ENCODE measurements at places on chromosomes 7 and 10.

GRCh38 chr10:30573721-30574431, 55.7 kb downstream of the LYZL2 start:
- no peak for DNase-seq

DNA sequence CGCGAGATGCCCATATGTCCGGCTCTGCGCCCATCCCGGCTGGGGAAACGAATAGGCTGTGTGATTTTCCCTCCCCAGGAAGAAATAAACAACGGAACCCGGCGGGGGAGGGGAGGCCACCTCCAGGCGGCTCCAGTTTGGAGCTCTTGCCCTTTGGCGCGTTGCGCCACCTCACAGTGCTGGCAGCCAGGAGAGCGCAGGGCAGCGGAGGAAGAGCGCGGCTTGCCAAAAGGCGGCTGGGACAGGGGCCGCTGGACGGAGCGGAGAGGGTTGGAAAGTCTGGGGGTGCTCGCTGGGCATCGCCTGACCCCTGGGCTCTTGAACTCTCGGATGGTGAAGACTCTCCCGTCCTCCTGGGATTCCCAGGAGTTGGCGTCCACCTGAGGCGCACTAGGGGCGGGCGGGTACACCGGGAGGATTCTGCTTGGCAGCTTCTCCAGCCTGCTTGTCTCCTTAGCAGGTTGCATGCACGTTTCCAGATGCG, 5.3 kb upstream of the NEUROG3 start:
- no peak for DNase-seq

GRCh38 chr10:80412486-80412885, 4.1 kb downstream of the PRXL2A start:
- DNase-seq = no peak

- DNase-seq = no peak
Measured at GRCh38 chr7:29288181-29289091, 93.9 kb downstream of the CHN2 start.

DNA sequence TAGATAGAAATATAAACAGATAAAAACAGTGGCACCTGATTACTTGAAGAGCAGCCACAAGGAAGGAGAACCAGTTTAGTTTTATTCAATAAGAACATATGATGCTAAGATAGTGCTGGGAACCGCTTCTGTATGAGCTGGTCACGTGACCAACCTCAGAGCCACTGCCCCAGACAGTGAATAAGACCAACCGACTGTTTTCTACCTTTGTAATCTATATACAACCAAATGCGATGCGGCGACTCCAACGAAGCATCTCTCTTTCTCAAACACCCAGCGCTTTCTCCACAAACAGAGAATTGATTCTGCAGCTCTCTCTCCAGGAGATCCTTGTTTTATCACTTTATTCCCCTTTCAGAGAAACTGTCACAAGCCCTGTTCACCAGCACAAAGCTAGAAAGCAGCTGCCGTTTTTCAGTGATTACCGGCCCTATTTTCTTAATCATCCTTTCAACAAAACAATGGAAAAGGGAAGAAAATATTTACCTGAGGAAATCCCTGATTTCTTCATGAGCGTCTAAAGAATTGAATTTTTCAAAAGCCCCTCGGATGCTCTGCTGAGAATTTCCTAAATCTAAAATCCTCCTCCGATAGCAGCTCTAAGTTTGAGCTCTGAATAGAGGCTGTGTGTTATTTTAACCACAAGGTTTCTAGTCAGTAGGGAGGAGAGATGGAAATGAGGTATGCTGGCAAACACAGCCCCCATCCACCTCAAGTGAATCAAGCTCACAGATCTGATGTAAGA, 55.7 kb upstream of the JCAD start:
- DNase-seq = no peak

DNA sequence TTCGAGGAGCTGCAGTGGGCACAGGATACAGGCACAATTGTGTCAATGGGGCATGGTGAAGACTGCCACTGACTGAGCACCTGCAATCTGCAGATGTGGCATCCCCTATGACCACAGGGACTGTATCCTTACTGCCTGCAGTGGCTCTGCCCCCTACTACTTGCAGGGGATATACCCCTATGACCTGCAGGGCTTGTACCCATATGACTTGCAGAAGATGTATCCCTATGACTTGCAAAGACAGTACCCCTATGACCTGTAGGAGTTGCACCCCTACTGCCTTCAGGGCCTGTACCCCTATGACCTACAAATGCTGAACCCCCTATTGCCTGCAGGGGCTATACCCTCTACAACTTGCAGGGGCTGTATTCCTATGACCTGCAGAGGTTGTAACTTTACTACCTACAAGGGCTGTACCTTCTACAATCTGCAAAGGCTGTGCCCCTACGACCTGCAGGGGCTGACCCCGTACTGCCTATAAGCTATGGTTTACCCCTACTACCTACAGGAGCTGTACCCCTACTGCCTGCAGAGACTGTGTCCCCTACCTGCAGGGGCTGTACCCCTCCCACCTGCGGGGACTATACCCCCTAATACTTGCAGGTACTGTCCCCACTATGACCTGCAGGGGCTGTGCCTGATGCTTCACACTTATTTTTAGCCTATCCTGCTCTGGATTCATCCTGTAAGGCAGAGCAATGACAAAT, 65.9 kb upstream of the ADAM12 start:
- DNase-seq = no peak

DNA sequence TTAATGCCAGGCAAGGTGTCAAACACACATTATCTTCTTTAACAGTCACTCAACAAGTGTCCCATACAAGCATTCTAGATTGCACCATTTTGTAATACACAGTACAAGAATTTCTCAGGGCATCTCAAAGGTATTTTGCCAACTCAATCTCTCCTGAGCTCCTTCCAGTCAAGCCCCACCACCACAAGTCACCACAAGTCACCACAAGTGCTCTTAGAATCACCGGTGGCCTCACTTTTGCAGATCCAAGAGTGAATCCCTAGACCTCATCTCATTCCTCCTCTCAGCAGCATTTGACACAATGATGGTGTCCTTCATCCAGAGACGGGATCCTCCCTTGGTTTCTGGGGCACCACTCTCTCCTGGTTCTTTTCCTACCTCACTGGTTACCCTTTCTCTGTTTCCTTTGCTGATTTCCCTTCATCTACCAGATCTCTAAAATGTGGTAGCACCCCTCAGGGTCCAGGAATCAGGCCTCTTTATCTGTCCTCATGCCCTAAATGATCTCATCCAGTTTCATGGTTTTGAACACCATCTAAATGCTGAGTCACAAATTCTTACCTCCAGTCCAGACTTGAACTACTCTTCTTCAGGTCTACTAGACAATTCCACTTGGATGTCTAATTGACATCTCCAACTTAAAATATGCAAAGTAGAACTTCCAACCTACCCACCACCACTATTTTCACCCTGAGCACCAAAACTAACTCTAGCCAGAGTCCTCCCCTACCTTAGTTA, 26.9 kb downstream of the VPS41 start:
- no peak for DNase-seq

DNA sequence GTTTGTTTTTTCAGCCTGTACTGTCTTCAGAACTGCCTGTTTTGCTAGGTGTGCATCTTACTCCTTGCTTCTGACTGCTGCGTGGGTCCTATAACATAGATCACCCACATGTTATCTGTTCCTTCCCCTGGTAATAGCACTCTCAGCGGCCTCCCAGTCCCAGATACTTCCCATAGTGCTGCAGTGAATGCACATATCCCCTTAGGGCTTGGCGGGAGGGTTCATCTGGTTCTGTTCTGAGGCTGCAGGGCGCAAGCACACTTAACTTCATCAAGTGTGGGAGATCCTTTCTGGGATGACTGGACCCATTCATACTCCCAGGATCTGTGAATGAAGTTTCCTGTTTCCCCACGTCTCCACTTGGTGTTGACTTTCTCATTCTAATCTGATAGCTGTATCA, 90.7 kb downstream of the CELF2 start:
- no peak for DNase-seq

GRCh38 chr10:91896212-91896756, 13.0 kb downstream of the FGFBP3 start:
- no peak for DNase-seq

- DNase-seq = no peak
Measured at GRCh38 chr7:1924258-1924817, 254.3 kb downstream of the ELFN1 start.

- no peak for DNase-seq
Measured at GRCh38 chr7:20411372-20411771, 80.7 kb downstream of the ITGB8 start.

- no peak for DNase-seq
Measured at GRCh38 chr10:95675403-95676116, 18.2 kb downstream of the TCTN3 start.

DNA sequence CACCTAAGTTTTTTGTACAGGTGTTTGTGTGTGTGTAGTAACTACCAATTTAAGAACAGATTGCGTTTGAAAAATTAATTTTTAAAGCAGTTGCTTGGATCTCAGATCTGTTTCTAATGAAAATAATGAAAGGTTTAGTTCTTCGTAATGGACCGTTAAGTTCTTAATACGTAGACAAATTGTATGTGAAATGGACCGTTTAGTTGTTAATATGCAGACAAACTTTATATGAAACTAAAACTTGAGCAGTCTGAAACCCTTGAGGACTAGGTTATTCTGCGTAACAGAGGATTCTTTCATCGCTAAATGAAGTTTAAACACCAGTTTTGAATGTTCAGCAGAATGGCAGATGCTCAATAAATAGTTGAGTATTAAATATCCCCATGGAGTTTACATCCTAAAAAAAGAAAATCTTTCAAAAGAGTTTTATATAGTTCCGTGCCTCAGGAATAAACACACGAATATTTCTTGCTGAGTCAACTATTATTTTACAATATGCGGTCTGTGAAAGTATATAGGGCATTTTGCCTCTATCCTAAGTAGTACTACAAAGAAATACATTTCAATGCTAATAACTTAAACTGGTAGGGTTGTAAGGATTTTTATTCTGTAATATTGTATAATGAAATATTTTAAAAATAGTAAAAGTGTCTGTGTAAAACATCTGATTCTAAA, 1.2 kb downstream of the DBF4 start:
- DNase-seq = no peak

- DNase-seq = no peak
Measured at GRCh38 chr7:30080818-30081217, 52.6 kb downstream of the PLEKHA8 start.

DNA sequence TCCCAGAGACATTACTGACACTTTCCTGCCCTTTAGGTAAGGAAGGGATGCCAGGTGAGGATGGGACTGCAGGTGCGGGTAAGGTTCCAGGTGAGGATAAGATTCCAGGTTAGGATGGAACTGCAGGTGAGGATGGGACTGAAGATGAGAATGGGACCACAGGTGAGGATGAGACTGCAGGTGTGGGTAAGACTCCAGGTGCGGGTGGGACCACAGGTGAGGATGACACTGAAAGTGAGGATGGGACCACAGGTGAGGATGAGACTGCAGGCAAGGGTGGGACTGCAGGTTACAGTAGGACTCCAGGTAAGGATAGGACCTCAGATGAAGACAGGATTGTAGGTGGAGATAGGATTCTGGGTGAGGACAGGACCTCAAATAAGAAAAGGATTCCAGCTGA, 322.3 kb downstream of the WDR37 start:
- no peak for DNase-seq

GRCh38 chr7:33448035-33448434, 318.7 kb downstream of the BBS9 start:
- DNase-seq = no peak

GRCh38 chr10:43304687-43305333, 37.9 kb upstream of the RASGEF1A start:
- no peak for DNase-seq

- peak; percentile 66 for DNase-seq
Measured at GRCh38 chr7:138890499-138891445, 90.4 kb downstream of the KIAA1549 start.

DNA sequence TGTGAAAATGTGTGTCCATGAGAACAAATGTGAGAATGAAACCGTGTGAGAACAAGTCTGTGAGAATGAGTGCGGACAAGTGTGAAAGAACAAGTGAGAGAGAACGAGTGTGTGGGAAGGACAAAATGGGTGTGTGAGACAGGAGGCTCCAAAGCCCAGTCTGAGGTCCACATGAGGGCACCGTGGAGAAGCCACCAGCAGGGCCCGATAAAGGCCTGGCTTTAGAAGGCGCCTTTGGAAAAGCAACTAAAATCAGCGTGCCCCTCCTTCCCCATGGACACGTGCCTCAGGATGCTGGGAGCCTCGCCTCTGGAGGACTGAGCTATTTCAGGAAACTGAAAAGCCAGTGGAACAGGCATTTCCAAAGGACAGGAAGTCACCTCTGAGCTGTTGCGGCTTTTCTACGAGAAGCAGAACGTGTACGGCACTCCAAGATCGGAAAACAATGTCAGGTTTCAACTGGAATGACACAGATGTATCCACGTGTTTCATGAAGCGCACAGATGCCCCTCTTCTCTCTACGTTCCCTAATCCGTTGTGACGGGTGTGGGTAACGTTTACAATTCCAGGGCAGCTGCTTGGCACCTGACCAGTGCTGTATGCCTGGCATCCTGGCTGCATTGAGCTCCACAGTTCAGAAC, 46.4 kb downstream of the ESYT2 start:
- DNase-seq = peak; percentile 16

GRCh38 chr7:99244939-99245338, 27.7 kb upstream of the MYH16 start:
- peak; percentile 8 for DNase-seq

DNA sequence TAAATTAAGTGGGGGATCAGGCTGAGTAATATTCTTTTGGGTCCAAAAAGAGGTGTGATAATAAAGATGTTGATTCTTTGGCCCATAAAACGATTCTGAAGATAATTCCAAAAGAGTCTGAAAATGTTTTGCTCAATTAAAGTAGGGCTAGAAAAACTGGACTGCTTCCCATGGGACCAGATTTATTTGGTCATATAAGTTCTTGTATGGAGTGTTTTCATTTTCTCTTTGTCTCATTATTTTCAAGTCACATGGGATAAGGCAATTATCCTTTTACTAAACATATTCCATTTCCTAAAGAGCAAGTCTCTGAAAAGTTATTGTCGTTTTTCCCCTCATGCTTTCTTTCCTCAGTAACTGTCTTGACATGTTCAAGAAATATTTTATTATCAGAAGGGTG, 41.5 kb downstream of the CDK6 start:
- no peak for DNase-seq

GRCh38 chr10:97005349-97005748, 173.3 kb downstream of the LCOR start:
- no peak for DNase-seq

- DNase-seq = no peak
Measured at GRCh38 chr10:70771311-70772194, 13.6 kb downstream of the TBATA start.

GRCh38 chr10:32317795-32318357, 29.1 kb downstream of the EPC1 start:
- no peak for DNase-seq
